ENCODE measurements at places on chromosomes 12 and 14.

- DNase-seq: no peak
These were observed 66.8 kb upstream of the RIN3 start for GRCh38 chr14:92446771-92447170.

- DNase-seq: peak; percentile 34
These were observed 6.7 kb downstream of the GLTP start for GRCh38 chr12:109873653-109874052.

- DNase-seq: peak; percentile 28
These were observed 456.2 kb downstream of the FOXG1 start for GRCh38 chr14:29222671-29223268.

DNA sequence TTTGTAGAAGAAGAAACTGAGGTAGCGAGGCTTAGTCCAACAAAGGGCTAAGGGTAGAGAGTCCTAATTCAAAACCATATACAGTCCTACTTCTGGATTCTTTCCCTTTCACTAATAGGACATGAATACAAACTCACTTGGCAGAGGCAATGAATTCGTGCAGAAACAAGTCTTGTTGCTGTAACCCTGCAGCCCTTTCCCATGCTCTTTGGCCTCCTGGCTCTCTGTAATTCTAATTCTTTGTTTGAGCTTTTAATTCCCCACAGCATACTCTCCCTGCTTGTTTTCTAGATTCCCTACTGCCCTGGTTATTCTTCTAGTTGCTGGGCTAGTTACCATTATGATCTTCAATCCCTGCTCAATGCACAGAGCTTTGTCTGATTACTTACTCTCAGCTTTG, 381.4 kb downstream of the ETNK1 start:
- no peak for DNase-seq

DNA sequence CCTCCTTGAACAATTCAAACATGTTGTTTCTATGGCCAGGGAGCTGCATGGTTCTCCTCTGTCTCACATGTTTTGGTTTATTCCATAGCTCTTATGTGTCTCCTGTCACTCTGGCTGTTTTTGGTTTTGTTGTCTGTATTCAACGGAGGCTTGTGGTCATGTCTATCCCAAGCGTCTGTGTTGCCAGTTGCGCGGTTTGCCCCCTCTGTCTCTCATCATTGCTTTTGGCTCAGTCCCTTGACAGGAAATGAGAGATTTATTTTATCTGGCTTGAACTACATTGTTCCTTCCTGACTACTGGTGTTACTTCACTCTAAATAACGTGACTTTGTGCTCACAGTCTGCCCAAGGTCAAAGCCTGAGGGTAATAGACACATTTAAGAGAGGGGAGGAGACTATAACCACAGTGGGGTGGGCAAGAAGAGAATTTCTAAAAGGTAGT, 96.4 kb upstream of the SOX5 start:
- no peak for DNase-seq

- DNase-seq: peak; percentile 84
These were observed 2.3 kb upstream of the AGAP2 start for GRCh38 chr12:57740656-57741412.

DNA sequence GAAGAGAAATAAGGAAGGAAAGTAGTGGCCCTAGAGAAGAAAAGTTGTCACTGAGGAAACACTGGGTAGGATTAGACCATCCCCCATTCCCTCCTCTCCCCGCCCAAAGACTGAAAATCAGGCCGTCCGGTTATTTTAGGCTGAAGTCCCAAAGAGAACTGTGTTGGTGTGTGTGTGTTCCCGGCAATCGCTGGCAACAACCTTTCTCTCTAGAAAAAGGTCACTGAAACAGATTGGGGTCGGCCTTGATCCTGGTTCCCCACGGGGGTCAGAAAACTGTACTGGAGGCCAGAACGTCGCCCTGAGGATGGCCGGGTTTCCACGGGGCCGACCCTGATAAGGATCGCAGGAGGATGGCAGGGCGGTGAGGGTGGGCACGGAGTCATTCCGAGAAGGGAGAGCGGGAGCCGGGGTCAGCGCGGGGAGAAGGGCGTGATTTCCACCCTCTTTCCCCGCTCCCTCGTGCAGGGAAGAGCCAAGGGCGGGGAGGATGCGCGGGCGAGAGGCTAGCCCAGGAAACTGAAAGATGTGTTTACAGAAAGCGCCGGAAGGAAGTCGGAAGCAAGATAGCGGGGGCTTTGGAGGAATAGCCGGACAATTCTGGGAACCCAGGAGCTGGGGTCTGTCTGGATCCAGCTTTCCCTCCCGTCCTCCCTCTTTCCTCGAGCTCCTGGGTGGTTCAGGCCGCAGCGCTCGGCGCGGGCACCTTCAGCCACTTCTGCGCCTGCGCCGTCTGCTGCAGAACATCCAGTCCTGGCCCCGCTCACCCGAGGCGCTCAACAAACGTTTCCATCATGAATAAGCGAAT, 25.3 kb upstream of the SPTLC2 start:
- DNase-seq: peak; percentile 68

- peak; percentile 76 for DNase-seq
These were observed 10.2 kb upstream of the RNASE10 start for GRCh38 chr14:20494935-20495766.

DNA sequence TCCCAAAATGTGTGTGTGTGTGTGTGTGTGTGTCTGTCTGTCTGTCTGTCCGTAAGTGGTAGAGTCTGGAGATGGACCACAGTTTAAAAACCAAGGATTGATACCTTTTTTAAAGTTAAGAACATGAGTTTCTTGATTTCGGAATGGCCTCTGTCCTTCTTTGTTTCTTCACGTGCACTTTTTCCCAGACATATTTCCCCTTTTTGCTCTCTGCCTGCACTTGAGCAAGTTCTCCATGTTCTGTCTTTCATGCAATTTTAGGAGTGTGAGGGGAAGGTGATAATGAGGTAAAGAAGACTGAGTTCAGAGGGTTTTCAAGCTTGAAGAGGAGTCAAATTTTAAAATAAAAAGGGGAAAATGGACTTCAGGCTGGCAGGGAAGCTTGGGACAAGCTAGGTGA, 12.7 kb downstream of the OLR1 start:
- peak; percentile 50 for DNase-seq

DNA sequence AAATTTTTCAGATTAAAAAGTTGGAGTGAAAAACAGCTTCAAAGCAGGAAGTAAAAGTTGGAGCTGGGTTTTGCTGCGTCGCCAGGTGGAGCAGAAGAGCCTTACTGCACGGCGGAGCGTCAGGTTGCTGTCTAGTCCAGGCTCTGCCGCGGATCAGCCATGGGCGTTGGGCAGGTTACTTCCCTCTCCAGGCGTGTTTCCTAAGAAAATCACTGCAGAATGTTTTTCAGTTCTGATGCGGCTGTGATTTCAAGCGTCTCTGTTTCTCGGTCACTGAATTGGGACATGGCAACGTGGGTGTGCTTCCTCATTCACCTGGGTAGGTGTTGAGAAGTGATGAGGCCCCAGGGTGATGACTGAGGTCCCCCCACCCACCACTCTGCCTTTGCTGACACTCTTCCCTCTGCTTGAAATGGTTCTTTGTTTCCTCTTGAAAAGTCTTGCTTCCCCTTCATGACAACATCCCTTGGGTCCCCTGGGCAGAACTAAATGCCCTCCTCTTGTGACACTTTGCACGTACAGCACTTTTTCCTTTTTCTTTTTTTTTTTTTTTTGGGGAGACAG, 7.6 kb downstream of the EVL start:
- peak; percentile 84 for DNase-seq

DNA sequence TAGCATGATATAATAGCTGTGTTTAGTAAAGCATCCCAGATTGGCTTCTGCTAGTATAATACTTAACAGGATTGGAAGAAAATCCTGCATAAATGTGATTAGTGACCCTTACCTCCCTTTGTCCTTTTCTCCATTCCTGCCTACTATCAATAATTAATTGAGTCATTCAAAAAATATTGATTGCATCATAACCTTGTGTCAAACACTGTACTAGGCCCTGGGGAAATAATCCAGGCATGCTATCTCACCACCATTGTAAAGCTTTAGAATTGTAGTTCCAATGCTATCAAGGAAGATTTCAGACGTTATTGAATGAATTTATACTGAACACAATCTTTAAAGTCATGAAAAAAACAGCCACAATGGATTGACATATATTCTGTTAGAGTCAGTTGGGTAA, 378.6 kb upstream of the DDHD1 start:
- no peak for DNase-seq

GRCh38 chr14:77024171-77024691, 4.3 kb downstream of the IRF2BPL start:
- no peak for DNase-seq

- no peak for DNase-seq
These were observed 4.1 kb upstream of the ADAMTS20 start for GRCh38 chr12:43556057-43556456.

DNA sequence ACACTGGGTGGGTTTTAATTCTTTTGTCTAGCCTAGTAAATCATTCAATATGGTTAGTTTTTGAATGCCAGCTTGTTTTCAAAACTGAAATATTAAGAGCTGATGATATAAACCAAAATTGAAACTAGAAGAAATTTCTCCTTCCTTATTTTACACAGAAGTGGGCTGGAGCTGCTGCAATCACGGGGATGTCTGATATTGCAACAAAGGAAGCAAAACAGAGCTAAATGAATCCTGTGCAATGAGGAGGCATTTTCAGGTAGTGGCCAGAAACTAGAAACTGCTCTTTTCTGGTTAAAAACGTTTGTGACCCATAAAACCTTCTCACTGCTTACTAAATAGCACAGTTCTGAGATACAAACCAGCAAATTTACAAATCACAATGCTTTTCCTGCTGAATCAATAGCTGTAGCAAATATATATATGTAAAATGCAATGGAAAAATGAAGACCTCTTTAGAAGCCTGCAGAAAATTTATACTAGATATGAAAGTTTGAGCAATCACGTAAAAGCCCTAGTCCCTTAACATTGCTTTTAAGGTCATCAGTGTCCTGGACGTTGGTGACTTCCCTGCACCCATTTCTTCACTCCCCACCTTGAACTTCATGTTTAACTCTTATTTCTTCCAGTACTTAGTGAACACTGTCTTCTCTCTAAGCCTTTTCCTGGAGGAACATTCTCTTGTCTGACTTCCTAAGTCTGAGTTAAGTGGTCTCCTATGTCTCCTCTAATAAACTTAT, 15.9 kb upstream of the LRRK2 start:
- peak; percentile 78 for DNase-seq

DNA sequence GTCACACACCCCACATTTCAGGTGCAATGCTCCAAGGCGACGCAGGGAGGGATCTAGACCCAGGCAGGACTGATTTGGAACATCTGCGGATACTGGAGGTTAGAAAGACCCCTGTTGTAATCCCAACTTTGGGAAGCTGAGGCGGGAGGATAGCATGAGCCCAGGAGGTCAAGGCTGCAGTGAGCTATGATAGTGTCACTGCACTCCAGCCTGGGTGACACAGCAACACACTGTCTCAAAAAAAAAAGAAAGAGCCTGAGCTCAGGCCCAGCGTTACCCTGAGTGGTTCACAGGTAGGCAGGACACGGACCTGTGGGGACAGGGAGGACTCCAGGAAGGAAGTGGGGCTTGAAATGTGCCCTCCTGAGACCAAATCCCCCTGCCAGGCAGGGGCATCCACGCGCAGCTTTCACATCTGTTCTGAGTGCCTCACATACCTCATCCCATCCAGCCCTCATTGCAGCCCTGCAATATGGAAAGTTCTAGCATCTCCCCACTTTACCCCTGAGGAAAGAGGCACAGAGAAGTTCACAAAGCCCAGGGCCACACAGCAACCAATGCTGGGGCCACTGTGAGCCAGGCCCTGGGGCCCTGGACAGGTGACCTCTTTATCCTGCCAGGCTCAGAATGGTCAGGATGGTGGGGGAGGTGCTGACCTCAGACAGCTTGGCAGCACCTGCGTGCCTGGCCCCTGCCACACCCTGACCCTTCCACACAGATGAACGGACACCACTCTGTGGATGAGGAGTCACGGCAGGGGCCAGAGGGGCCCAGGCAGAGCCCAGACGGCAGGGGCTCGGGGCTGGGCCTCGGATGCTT, 34.1 kb downstream of the CCDC85C start:
- DNase-seq: no peak

DNA sequence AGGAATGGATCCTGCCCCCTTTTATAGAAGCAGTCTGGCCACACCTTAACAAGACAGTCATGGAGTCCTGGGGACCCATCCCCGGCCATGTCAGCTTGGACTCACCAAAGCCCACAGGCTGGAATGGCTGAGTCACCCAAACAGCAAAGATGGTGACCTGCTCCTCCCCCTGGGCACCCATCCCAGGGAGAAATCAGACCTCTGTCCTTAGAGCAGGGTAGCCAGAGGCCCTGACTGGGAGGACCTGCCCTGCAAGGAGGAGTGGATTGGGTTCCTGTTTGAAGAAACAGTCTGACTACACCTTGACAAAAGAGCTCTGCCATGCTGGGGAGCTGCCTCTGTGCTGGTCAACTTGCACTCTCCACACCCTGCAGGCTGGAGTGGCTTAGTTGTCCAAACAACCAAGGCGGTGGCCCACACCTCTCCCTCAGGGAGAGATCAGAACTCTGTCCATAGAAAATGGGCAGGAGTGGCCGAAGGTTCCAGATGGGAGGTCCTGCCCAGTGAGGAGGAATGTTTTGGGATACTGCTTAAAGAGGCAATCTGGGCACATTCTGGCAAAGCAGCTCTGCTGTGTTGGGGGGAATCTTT, 16.6 kb downstream of the MGP start:
- no peak for DNase-seq

GRCh38 chr12:62806893-62807292, 128.1 kb downstream of the PPM1H start:
- DNase-seq: no peak

- peak; percentile 94 for DNase-seq
These were observed 30.5 kb upstream of the CCND2 start for GRCh38 chr12:4243091-4243490.

GRCh38 chr14:22847661-22848341, 11.4 kb downstream of the MMP14 start:
- DNase-seq: peak; percentile 60

DNA sequence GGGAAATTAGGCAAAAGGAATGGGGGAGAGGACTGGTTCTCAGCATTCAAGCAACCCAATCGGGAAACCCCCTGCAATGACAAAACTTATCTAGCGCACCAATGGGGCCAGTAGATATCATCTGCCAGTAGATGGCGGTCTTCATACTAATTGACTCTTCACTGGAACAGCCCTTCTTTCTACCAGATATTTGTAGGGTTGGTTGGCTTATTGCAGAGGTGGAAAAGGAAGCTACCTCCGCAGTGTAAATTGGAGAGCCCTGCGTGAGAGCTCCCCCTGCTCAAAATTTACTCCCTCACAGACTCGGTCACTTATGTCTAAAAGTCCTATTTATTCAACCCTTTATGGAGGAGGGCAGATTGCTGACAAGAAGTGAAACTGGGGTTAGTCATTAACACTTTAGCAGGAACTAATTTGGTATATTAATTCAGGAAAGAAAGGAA, 166.1 kb upstream of the CCND2 start:
- peak; percentile 89 for DNase-seq

DNA sequence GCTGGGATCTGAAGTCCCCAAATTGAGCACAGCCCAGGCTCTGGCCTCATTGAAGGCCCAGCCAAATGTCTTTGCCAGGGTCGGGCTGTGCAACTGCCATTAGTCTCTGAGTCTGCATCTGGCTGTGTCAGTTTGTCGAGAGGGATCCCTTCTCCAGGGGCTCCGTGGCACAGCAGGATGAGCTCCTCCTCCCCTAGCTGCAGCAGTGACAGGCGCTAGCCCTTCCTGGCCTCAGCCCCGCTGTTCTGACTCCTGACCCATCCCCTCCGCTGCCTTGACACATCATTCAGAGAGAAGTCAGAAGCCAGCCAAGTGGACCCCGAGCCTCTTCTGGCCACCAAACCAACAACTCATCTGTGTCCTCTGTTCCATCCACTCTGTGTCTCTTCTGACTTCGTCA, 188.3 kb downstream of the CALM1 start:
- DNase-seq: no peak

All from NB4 (cell line).